ENCODE measurements at places on chromosomes 11 and 22. TPM values are rescaled to one million over a fixed set of nuclear protein-coding genes. Genes with fewer than 3 reads are reported as not detected.

The TEX54 gene
- not detected for total RNA-seq

The CYB5R2 gene
- total RNA-seq = 18.3 TPM

The SMIM35 gene
- total RNA-seq = not detected

The OR6T1 gene
- not detected for total RNA-seq

The RFPL1 gene
- not detected for total RNA-seq

DNA sequence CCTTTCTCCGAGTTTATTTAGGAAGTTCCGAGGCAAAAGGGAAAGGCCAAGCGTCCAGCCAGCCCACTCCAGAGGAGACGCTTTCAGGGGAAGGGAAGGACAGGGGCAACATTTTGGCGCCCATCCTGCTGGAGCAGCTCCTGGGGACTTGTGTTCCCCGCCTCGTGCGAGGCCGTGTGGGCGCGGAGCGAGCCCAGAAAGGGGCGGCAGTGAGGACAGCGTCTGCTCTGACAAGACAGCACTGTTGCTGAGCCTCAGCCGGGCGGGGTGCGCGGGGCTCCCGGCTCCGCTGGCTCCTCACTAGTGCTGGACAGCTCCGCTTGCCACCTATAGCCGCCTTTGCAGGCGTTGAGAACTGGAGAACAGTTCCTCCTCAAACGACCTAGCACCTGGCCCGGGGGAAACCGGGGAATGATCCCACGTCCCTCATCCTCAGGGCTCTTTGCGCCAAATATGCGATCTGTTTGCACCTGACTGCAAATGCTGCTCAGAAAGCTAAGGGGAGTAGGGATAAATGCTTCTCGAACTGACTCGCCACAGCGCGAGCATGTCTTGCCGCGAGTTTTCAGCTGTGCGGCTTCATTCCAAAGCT is 722 bp upstream of the GUCY1A2 start:
- DNase-seq = peak; percentile 52

DNA sequence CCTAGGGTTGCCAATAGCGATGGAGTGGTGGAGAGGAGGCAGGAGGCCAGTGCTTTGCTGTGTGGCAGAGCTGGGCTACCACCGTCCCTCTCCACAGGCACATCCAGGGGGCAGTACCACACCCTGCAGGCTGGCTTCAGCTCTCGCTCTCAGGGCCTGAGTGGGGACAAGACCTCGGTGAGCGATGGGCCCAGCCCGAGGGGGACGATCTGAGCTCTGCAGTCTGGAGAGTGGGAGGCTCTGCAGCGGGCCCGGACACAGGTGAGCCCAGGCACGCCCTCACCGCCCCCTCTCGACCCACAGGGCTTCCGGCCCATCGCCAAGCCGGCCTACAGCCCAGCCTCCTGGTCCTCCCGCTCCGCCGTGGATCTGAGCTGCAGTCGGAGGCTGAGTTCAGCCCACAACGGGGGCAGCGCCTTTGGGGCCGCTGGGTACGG is 2.5 kb downstream of the PKP3 start:
- no peak for DNase-seq

DNA sequence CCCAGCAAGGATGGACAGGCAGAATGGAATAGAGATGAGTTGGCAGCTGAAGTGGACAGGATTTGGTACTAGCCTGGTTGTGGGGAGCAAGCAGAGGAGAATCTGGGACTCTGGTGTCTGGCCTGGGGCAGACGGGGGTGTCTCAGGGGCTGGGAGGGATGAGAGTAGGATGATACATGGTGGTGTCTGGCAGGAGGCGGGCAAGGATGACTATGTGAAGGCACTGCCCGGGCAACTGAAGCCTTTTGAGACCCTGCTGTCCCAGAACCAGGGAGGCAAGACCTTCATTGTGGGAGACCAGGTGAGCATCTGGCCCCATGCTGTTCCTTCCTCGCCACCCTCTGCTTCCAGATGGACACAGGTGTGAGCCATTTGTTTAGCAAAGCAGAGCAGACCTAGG is 2.3 kb downstream of the GSTP1 start:
- DNase-seq = no peak

GRCh38 chr11:69601011-69601975 is 39.7 kb upstream of the CCND1 start:
- DNase-seq = no peak

GRCh38 chr11:59141191-59141590 is 1.5 kb upstream of the FAM111A start:
- no peak for DNase-seq

GRCh38 chr22:43800970-43801369 is 11.1 kb downstream of the EFCAB6 start:
- no peak for DNase-seq

DNA sequence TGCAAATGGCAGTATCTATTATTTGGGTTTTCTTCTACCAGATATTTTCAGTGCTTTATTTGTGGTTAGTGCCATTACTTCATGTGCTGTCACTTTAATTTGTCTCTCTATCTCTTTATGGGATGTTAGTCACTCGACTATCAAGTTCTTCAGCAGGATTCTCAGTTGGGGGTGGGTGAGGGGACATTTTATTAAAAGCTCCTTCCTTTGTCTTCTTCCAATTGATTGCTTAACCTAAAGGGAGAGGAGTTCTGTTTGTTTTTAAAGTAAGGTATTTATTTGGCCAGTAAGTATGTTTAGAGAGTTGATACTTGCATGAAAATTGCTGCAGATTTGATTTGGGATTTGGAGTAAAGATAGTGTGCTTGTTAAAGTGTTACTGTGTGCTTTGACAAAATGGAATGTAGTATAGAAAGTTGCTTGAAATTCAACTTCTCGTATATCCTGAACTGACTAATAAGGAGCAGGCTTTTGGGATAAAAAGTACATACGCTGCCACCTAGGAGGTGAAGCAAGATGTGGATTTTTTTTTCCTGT is 10.3 kb downstream of the YAP1 start:
- no peak for DNase-seq

DNA sequence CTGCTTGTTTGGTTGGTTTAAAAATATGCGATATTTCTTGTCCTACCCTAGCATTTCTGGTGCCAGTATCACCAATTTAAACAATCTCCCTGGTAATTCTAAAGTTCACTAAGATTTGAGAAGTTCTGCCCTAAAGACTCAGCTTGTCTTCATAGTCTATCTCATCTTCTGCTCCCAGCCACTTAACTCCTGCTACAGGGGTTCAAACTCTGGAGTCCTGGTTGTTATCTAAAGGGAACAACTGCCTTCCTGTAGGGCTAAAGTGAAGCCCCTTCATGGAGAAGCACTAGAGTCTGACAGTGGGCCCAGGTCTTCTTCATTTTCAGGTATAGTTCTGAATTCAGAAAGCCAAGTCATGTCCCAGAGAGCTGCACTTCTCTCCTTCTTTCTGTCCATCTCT is 73.2 kb downstream of the CTNND1 start:
- no peak for DNase-seq

- no peak for DNase-seq
Measured at GRCh38 chr11:44702889-44703288, 23.9 kb upstream of the TSPAN18 start.

DNA sequence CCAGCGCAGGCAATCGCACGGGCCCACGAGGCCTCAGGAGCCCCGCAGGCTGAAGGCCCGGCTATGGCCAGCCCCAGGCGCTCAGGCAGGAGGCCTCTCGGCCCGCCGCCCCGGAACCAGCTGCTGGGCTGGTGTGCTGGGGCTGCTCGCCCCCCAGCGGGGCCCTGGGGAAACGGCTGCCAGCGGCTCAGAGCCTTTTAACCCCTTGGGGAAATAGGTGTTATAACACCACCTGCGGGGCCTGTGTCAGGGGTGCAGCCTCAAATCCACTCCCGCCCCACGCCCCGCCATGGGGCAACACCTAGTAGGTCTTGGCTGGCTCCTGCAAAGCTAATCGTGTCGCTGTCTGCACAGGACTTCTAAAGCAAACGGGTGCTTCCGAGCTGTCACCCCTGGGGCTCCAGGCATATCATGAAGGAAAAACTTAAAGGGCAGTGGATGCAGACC is 237.4 kb downstream of the TTC28 start:
- peak; percentile 85 for DNase-seq

- DNase-seq = peak; percentile 41
Measured at GRCh38 chr11:70109006-70109405, 30.9 kb downstream of the ANO1 start.

DNA sequence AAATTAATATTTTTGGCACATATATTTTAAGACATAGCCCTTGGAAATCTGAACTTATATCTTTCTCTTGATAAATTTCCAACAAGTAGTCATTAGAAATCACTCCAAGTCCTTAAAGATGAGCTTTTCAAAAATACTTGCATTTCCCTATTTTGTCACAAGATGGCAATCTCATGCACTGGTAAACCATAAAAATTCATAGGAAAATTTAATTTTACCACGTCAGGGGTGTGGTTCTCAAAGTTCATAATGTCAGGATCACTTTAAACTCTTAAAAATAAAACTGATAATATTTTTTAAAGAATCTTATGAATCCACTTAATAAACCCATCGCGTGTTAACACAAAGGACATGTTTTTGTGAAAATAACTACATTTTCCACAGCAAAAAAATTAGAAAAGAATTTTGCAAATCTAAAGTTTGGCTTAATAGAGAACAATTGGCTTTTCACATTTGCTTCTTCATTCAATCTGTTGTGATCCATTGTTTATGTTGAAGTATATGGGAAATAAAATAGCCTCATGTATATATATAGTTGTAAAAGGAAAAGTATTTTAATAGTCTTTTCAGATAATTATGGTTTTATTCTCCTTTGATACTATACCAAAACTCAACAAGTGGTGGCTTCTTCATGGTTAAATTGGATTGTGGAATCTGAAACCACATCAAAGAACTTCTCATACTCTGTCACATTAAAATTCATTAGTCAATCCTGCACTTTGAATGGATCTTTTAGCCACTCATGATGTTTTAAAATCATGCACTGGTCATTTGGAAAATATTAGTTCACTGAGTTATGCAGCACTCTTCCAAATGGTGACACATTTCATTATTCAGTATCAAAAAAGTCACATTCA is 169.1 kb downstream of the CADM1 start:
- peak; percentile 67 for DNase-seq

GRCh38 chr22:43001271-43002201 is 13.4 kb downstream of the PACSIN2 start:
- no peak for DNase-seq
